Activated CD4-positive, alpha-beta T cell treated with anti-CD3 and anti-CD28 coated beads for 36 hours (primary cell): ENCODE measurements at places on chromosomes 5 and 9.

- DNase-seq: no peak
These were observed 438.4 kb downstream of the RAB3C start for GRCh38 chr5:59021286-59021673.

DNA sequence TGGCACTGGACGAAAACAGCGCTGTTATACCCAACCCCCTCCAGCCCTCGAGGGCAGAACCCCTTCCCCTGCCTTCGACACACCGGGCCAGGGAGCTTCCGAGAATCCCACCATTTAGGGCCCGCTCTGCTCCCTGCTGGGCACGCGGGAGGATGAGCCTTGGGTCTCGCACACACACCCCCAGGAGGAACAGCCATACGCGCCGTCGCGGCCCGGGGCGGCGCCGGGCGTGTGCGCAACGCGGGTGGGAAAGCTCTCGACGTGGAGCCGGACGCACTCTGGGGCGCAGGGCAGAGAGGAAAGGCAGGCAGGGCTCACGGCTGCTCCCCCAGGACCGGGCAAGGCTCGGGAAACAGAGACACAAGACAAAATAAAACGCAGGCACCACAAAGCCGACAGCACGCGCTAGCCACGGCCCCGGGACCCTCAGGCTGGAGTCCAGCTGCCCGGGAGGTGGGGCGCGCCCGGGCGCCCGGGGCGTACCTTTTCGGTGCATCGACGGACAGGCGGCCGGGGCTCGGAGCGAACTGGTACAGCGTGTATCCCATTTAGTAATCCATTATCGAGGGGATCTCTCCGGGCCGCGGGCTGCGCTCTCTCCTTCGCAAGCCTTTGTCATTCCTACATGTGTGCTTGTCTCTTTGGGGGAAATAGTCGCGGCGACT lies 789 bp downstream of the SEMA6A start:
- peak; percentile 18 for DNase-seq

GRCh38 chr5:75707911-75708509 lies 9.2 kb downstream of the POC5 start:
- DNase-seq: no peak

DNA sequence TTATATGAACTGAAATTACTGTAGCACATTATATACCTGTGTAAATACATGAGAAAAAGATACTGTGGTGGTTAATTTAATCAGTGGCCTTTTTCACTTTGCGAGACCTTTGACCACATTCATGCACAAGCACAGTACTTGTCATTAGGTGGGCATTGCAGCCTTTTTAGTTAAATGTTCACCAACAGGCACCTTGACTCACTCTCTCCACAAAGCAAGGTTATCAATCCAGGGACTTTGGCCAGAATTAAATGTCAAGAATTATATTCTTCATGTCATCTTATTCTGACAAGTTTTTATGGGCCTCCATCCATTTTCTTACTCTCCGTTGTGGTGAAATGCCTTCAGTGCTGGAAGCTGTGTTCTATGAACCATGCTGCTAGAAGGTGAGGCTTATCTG lies 72.2 kb downstream of the AOPEP start:
- no peak for DNase-seq

GRCh38 chr9:9612270-9612669 lies 1000.5 kb downstream of the PTPRD start:
- DNase-seq: no peak

- DNase-seq: peak; percentile 41
These were observed 12.9 kb downstream of the HAVCR1 start for GRCh38 chr5:157046041-157046440.

DNA sequence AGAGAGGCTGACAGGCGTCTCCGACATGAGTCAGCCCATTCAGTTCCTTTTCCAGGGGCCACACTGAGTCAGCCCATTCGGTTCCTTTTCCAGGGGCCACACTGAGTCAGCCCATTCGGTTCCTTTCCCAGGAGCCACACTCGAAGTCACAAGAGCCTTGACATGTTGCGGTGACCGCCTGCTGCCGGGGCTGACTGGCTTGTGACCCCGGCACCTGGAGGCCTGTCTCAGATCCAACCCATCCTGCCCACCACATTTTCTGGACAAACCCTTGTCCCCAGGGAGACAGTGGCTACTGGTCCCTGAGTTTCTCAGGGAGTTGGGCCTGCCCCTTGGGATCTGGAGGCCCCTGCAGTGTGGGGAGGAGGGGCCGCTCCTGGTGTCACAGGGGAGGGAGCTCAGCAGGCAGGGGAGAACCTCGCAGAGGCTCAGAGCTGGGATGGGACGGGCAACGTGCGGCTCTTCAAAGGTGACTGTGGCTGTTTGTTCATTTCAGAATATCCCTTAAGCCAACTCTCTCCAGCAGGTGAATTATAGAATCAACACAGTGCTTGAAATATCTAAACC lies 40.5 kb upstream of the LPCAT1 start:
- DNase-seq: no peak

GRCh38 chr9:87497604-87498045 lies at the start of gene DAPK1:
TSS of gene DAPK1 (plus strand) at chr9:87497867. CDS start at chr9:87499078, 1,211 bp downstream.
- peak; percentile 60 for DNase-seq

DNA sequence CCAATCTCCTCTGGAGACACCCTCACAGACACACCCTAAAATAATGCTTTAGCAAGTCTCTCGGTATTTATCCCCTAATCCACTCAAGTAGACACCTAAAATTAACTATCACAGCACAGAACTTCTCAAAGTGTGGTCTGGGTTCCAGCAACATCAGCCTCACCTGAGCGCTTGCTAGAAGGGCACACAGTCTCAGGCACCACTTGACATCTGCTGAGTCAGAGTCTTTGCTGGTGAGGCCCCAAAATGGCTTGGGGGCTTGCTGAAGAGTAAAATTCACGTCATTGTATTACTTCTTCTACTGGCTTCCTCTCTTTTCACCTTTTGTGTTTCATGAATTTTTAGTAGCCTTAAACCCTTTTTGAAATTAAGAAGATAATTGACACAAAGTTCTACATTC lies 9.0 kb downstream of the FOXB2 start:
- DNase-seq: no peak

DNA sequence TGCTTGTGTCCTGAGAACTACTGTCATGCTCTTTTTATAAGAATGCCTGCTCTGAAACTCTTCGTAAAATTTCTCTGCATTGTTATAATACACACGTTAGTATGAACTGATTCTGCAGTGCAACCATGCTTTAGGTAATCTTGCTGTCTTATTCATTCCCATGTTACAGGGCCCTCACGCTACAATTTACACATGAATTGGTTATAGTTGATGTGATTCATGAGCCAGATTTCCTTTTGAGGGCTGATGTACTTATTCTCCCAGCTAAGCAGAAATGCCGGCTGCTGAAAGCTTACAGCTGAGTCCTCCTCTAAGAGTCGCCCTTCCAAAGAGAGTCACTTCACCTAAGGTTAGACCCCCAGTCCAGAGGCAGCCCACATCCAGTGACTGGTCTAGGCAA lies 233.5 kb upstream of the PCSK5 start:
- DNase-seq: no peak

DNA sequence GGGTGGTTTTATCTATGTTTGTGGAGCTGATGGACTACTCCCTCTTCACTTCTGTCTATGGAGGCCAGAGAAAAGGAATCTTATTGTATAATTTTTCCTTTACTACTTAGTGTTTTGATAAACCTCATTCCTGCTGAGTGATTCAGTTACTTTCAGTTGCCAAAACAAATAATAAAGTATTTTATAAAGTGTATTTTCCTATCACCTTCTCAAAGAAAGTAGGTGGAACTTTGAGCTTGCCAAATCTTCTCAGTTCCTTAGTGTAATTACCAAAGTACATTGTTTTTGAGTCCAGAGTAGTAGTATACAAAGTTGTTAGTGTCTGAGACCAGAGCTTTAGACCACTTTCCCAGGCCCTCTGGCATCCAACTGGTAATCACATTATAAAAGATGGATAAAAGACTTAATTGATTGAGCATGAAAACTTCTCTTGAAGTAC lies 13.5 kb downstream of the RABGAP1 start:
- DNase-seq: no peak

DNA sequence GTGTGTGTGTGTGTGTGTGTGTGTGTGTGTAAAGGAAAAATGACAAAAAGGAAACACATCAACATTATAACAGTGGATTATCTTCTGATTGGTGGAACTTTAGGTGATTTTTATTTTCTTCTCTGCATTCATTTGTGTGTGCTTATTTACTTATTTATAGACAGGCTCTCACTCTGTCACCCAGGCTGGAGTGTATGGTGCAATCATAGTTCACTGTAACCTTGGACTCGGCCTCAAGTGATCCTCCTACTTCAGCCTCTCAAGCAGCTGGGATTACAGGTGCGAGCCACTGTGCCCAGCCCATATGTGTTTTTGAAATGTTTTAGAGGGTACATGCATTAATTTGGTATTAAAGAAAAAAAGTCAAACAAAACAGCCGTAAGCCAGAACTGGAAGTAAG lies 39.1 kb downstream of the FAT2 start:
- no peak for DNase-seq

DNA sequence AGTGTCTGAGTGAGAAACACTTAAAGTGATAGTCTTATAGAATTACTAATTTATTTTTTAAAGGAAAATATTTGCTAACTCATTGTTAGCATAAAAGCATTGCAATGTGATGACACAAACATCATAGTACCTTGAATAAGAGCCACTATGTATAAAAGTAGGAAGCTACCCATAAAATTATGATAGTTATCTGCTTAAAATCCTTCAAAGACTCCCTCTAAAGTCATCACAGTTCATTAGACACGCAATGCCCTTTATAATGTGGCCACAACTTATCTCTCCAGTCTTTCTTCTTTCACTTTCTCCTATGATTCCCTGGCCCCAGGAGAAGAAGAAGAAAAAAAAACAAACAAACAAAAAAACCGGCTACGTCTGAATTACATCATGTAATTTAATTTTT lies 1144.0 kb upstream of the NUDT12 start:
- DNase-seq: no peak

DNA sequence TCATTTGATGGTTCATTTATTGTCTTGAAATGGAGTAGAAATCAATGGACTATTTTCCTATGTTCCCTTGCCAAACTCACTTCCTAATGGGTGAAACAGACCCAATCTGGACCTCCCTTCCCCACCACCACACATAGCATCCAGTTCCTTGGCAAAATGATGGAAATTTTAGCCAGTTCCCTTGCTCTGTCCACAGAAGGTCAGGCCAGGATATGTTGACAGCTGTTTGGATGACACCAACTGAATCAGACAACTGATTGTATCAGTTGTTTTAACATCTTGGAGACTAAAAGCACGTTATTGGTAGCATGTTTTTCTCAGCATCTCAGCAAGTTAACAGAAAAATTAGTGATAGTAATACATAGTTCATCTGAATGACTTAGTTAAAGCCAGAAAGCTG lies 534.8 kb downstream of the PSAT1 start:
- DNase-seq: no peak

- DNase-seq: no peak
These were observed 119.4 kb downstream of the ADAMTS12 start for GRCh38 chr5:33772380-33772897.

DNA sequence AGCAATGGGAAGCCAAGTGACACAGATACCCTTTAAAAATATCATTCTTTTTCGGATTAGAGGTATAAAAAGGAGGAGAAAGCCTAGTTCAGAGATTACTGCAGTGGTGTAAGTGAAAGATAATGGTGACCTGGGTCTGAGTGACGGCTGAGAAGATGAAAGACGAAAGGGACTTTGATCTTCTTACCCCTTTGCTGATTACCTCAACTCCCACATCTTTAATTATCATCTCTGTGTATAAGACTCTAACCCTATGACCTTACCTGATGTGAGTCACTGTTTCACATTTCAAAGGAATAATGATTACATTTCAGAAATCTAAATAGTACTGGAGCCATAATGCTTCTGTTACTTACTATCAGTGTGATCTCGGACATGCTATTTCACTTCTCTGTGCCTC lies 21.4 kb upstream of the CCNO start:
- no peak for DNase-seq

- DNase-seq: no peak
These were observed 152.3 kb downstream of the BAAT start for GRCh38 chr9:101232405-101232977.

GRCh38 chr5:5929291-5930020 lies 448.9 kb downstream of the MED10 start:
- DNase-seq: no peak

DNA sequence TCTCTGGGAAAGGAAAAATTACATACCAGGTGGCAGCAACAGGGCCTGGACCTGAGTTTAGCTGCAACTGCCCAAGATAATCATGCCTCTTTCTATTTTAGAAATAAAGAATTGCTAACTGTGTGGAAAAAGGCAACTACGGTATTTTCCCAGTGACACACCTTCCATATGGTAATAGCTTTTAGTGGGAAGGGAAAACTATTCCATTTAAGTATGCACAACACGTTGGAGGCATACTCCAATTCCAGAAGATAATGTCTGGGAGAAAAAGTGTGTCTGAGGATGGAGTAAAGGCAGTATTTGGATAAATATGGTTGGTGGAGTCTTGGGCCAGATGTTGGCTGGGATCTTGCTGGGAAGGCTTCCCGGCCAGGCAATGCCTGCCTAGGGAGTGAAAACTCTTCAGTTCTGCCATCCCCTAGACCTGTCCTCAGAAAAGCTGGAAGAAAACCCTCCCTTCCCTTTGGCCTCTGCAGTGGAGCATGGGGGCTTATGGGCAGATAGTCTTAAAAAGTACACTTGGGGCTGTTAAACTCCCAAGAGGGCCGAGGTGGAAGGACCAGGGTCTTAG lies 40.6 kb downstream of the SH3PXD2B start:
- DNase-seq: no peak

GRCh38 chr5:174903172-174903732 lies 178.9 kb downstream of the MSX2 start:
- DNase-seq: peak; percentile 31

GRCh38 chr5:119033135-119033534 lies 37.8 kb upstream of the DMXL1 start:
- DNase-seq: no peak

DNA sequence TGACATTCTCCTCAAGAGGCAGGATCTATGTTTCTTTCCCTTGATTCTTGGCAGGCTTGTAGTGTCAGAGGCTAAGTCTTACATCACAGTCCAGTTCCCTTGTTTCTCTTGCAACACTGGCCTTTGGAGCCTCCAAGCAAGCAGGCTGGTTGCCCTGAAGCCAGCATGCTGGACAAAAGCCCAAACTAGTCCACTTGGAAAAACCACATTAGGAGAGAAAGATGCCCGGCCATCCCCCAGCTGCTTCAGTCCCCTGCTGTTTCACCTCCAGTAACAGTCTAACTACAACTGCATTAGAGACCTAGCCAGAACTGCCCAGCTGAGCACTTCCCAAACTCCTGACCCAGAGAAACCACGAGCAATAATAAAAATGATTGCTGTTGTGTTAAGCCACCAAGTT lies 87.6 kb downstream of the ADAMTS6 start:
- no peak for DNase-seq

GRCh38 chr9:69207503-69207902 lies 33.4 kb downstream of the TJP2 start:
- DNase-seq: no peak

- DNase-seq: no peak
These were observed 18.4 kb upstream of the GBGT1 start for GRCh38 chr9:133182151-133182550.

GRCh38 chr5:135053278-135053677 lies 19.2 kb upstream of the PITX1 start:
- DNase-seq: no peak
